Stimulated activated effector memory CD8-positive, alpha-beta T cell treated with anti-CD3 and anti-CD28 coated beads, Interleukin-12 subunit alpha, Interleukin-12 subunit beta, amount 100 ng/mL, for 72 hours (primary cell): ENCODE measurements at places on chromosomes 16 and 17.

GRCh38 chr17:76784926-76785325 lies 47.0 kb downstream of the MFSD11 start:
- no peak for DNase-seq

DNA sequence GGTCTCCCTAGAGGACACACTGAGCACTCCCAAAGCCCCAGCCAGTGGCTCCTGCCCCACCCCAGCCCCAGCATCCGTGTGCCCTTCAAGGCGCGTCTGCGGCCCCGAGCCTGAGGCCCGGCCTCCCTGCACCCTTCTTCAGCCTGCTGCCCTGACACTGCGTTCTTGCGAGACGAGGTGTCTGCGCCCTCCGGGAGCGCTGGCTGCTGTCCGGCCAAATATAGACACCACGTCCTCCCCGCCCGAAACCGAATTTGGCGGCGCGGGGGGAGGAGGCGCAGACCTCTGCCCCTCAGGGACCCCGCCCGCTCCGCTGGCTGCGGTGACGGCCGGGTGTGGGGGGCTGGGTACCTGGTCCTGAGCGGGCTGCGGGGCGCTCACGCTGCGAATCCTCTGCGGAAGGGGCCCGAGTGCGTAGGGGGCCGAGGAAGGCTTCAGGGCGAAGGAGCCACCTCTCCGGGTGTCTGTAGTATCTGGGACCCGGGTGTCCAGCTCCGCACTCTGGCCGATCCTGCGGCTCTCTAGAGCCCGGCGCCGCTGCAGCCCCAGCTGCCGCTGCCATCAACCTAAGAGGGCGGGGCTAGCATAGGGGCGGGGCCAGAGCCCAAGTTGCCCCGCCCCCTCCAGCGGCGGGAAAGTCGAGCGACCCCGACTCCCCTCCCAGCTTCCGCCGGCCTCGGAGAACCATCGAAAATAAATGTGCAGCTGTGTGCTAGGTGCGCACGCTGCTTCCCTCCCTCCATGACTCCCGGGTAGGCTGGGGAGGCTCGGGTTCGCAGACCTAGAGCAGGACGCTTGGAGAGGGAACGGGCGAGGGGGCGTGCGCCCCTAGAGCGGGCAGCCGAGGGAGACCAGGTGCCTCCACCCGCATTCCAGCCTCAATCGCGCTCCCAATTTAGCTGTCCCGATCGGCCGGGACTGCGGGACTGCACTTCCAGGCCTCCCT lies at the start of gene CORO6:
Gene CORO6, minus strand, starts transcription at position 576 of the 946 bp plus-strand sequence. CDS start 1,491 bp downstream, outside the sequence.
- peak; percentile 53 for DNase-seq

DNA sequence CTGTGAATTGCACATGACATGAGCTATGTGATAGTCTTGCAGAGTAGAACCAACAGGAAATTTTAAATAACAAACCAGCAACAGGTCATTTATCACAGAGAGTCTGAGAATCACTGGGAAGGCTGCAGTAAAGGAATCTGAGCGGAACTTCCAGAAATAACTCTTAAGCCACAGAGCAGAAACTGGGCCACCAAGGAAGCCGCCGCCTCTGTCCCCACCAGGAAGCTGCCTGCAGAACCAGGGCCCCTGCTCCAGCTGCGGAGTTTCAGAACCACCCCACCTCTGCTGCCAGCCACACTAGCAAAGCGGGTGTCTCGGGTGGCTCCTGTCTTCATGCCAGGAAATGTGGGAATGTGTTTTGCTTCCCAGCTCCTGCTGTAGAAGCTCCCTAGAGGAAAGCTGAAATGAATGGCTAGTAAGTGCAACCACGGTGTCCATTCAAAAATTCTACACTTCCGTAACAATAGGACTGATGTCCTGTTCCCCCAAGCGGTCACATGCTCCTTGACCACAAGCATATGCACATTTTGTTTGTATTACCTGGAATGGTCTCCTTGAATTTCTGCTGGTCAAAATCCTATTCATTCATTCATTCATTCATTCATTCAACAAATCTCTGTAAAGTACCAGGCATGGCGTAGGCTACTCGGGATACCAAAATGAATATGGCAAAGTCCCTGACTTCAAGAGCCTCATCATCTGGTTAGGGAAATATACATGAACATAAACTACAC lies 7.7 kb upstream of the ITPRIPL2 start:
- DNase-seq, result no peak

- no peak for DNase-seq
Observed at GRCh38 chr16:51312363-51313150, 161.5 kb upstream of the SALL1 start.

GRCh38 chr16:28326881-28327610 lies 34.7 kb downstream of the SBK1 start:
- peak; percentile 56 for DNase-seq

- DNase-seq, result no peak
Observed at GRCh38 chr16:87620201-87620495, 17.8 kb downstream of the JPH3 start.

DNA sequence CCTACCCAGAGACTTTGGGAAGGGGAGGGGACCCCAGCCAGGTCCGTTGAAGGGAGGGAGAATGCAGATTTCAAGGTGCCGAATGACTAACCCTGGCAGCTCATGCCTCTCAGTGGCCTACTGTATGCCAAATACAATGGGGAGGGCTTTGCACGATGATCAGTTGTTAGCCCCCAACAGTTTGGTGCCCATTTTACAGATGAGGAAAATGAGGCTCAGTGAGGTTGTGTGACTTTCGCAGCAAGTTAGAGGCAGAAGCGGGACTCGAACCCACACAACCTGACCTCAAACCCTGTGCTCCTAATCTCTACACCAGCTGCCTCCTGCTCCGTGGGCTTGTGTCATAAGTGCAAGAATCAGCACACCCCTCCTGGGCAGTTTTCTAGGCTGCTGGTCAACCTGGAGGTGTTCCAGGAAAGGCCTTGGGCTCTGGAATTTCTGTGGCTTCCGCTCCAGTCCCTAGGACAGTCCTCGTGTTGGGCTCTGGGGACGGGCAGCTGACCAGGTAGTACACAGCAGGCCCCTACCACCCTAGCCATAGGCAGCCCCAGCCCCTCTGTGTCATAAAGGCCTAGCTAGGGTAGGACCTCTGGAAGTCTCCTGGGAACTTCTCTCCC lies 11.9 kb upstream of the NAGPA start:
- DNase-seq, result no peak

GRCh38 chr16:89562939-89563338 lies 2.5 kb downstream of the RPL13 start:
- DNase-seq, result no peak

DNA sequence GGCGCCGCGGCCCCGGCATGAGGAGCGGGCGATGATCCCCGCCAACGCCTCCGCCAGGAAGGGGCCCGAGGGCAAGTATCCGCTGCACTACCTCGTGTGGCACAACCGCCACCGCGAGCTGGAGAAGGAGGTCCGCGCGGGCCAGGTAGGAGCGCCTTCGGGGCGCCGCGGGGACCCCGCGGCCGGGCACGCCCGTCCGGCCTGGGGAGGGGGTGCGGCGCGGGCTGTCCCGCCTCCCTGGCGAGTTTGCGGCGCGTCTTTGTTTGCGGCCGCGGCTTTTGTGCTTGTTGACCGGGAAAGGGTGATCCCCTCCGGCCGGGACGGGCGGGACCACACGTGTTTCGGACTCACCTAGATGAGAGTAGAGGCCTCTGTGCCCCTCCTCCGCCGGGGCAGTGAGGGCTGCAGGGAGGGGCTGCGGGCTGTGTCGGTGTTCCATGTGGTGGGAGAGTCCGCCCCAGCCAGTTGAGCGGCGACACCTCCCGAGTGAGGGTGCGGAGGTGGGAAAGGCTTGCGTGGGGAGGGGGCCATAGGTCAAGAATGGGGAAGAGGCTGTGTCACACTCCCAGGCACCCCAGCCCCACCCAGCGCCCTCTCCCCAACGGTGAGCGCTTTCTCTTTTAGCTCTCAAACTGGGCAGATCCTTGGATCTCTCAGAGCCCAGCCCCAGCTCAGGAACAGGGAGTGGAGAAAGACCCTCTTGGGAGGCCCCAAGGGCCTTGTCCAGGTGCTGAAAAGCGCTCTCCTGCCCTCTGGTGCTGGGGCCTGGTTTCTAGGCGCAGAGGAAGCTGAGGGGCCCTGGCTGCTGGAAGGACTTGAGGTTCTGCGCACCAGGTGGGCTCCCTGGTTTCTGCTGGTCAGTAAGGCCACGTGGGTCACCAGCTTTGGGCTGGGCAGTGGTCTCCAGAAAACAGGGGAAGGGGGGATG lies 923 bp downstream of the ANKRD13B start:
- DNase-seq, result no peak

- DNase-seq, result no peak
Observed at GRCh38 chr16:57694725-57695679, at the start of gene DRC7. Gene DRC7, plus strand, starts transcription at chr16:57694806. Its CDS starts 3,144 bp downstream, at chr16:57697950.

GRCh38 chr16:15593235-15593634 lies 49.7 kb downstream of the MARF1 start:
- DNase-seq, result no peak

DNA sequence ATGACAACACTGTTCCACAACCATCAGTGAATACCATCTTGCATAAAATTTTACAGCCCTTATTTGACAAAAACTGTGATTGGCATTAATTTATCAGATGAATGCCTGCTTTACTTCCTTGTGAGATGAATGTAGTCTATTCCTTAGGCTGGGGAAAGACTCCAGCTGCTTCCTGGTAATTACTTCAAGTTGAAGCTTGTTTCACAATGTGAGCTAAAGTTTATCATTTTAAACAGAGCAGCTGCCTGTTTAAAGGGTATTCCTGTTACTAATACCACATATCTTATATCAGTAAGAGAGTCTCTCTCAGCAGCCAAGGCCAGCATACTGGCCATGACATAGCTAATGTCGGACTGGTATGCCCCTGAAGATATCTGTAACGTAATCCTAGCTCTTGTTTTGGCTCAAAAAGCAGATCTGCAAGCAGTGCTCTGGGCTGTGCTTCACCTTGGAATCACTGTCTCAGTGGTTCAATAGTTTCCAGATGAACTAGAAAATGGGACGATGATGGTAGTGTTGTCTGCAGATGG lies 13.2 kb upstream of the ARL2BP start:
- no peak for DNase-seq

- no peak for DNase-seq
Observed at GRCh38 chr17:64634218-64634617, 27.9 kb downstream of the SMURF2 start.

GRCh38 chr16:30018731-30019158 lies 4.3 kb upstream of the C16orf92 start:
- DNase-seq, result no peak

DNA sequence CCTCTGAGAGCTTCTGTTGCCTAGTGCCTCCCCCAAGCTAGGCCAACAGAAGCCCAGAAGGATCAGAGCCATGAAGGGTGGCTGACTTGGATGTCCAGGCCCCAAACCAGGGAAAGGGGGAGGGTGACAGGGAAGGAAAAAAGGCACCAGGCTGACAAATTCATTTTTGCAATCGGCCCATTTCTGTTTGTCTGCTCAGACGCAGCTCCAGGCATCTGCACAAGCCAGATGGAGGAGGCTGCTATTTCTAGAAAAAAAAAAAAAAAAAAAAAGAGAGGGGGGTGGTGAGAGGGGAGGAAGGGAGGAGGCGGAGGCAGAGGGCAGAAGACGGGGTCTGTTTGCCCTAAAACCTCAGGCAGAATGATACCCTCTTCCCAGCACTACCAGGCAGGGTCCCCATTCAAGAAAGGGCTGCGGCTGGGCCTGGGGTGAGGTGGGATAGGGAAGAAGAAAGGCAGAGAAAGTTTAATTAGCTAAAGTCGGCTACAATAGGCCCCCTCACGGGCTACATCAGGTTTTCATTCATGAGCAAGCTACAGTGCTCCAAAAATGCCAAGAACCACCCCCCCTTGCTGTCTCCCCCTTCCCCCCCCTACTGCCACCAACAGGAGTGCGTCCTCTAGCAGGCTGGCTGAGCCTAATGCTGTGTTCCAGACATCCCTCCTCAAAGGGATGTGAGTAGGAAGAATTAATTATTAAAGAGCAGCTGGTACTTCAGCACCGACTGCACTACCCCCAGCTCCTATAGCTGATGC lies 2.4 kb downstream of the HDAC5 start:
- DNase-seq, result no peak

GRCh38 chr16:86625821-86626220 lies 47.5 kb downstream of the FOXL1 start:
- DNase-seq, result no peak
